CD4-positive, CD25-positive, alpha-beta regulatory T cell (primary cell): ENCODE measurements at places on chromosomes 7 and 10.

- no peak for DNase-seq
Measured at GRCh38 chr10:7551289-7551688, 115.5 kb downstream of the ITIH5 start.

DNA sequence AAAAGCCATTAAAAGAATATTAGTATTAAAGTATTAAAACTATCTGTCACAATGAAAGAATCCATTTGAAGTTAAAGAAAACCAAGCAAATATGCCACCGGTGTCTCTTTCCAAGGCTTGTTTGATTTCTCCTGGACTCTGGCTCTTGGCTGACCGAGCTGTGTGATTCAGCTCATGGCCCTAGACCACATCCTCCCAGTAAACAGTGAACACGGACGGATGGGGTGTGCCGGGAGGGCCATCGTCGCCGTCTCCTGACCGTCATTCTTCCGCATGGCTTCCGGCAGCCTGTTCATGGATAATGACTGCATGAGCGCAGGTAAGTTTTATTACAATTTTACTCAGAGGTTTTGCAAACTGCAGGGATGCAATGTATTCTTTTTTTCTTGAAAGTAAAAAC is 218.5 kb downstream of the DNAJB6 start:
- no peak for DNase-seq

DNA sequence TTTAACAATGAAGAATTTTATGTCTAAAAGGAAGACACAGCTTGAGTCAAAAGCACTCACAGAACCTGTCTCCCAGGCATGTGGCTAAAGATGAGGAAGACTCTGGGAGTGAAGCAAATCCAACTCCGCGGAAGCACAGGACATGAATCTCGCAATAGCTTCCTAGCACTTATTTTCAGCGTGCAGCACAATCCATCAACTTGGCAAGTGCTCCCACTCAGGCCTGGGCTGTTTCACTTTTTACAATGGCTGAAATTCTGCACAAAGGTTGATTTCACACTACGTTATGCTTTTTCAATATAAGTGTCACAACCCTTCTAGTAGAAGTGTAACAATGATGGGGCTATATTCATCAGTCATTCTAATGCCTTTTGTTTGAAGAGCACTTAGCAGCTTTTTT is 180.2 kb downstream of the XPNPEP1 start:
- DNase-seq = no peak

DNA sequence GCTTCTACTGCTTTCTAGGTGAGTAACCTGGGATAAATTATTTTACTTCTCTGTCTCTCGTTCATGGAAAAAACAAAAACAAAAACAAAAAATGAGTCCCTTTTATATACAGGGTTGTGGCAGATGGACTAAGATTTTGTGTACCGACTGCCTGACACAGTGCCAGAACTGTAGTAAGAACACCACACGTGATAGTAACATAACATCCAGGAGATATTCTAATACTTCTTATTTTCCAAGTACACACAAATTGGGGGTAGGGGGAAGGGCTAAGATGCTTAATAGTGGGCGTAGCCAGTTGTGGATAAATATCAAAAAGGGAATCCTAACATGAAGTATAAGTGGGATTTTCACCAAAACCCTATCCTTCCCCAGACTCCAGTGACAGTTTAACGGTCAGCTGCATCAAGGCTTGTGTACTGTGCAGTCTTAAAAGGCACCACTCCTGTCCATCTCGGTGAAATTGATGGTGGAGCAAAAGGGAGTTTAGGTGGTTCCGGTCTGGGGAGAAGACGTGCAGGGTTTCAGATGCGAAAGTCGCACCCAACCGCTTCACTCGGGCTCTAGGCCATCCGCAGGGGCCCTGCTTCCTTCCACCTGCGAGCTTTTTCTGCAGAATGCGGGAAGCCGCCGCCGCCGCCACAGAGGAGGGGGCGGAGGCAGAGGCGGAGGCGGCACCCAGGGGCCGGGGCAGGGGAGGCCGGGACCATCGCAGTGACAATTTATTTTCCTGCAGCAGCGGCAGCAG is at the start of gene STAMBPL1:
Gene STAMBPL1 (plus strand): TSS at position 712 of the 748 bp plus-strand sequence. CDS start 21,464 bp downstream, outside the sequence.
- peak; percentile 76 for DNase-seq

GRCh38 chr7:158410720-158411119 is 176.9 kb downstream of the PTPRN2 start:
- DNase-seq = no peak

- DNase-seq = no peak
Measured at GRCh38 chr7:43588477-43589132, 5.7 kb downstream of the STK17A start.

DNA sequence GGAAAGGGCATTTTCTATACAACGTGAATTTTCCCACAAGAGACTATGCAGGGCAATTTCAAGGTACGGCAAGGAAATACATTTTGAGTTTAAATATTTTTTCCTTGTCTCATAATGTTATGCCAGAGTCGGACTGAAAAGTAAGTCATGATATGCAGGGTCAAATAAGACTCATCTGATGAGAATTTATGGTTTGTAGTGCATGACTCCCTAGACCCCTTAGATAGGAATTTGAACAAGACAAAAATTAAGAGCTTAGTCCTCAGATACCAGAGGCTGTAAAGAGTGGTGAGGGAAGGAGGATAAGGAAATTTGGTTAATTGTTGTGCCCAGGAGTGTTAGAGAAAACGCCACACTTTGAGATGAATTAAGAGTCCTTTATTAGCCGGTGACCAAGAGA is 616.6 kb downstream of the XPNPEP1 start:
- no peak for DNase-seq

DNA sequence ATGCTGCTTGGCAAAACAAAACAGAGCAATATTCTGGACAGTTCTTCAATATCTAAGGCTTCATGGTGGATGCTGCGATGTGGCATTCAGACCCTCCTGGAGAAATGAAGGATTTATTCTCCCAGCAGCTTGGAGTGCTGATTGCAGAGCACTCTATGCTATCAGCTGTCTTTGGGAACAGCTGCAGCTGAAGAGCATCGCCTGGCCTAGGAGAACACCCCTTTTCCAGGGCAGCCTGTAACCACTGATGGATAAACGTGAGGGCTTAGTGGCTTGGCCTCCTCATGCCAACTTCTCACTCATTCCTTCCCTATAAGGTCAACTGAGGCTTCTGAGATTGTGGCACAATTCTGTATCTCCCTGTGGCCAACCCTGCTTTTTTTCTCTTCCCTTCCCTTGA is 638.1 kb upstream of the CNTNAP2 start:
- no peak for DNase-seq

- DNase-seq = no peak
Measured at GRCh38 chr7:5276611-5277010, 6.1 kb upstream of the SLC29A4 start.

DNA sequence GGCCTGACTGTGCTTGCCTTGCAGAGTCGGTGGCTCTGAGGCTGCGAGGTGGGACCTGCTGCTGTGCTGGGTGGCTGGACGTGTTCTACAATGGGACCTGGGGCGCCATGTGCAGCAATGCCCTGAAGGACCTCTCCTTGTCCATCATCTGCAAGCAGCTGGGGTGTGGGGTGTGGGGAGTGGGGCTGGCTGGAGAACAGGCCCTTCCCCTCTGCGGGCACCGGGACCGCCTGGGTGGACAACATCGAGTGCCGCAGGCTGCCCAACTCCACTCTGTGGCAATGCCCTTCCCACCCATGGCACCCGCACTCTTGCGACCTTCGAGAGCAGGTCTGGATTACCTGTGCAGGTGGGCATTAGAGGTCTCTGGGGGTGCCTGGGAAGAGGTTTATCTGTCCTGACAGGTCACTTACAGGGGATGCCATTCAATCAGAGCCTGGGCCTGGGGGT is 10.9 kb downstream of the SCART1 start:
- no peak for DNase-seq

DNA sequence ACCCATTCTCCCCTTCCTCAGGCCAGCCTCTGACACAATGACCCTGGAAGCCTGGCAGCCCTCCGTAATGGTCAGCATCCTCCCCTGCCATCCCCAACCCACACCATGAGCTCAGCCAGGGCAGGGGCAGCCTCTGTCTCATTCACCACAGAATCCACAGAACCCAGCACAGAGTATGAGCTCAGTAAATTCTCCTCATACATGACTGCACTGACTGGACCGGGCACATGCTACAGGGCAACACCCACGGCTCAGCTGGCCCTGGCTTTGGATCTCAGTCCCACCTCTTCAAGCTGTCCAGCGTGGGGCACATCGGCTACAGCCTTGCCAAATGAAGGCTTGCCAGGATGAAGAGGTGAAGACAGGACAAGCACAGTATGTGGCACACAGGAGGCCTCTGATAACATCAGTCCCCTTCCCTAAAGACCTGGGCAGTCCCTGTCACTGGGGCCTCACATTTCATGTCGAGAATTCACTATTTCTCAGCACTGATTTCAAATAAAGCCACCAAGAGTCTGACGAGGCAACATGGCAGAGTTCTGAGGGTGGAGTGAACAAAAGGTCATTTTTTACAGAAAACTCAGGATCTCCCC is 7.9 kb downstream of the GPRIN2 start:
- DNase-seq = no peak

GRCh38 chr10:37476285-37476684 is 350.9 kb downstream of the ANKRD30A start:
- DNase-seq = no peak

DNA sequence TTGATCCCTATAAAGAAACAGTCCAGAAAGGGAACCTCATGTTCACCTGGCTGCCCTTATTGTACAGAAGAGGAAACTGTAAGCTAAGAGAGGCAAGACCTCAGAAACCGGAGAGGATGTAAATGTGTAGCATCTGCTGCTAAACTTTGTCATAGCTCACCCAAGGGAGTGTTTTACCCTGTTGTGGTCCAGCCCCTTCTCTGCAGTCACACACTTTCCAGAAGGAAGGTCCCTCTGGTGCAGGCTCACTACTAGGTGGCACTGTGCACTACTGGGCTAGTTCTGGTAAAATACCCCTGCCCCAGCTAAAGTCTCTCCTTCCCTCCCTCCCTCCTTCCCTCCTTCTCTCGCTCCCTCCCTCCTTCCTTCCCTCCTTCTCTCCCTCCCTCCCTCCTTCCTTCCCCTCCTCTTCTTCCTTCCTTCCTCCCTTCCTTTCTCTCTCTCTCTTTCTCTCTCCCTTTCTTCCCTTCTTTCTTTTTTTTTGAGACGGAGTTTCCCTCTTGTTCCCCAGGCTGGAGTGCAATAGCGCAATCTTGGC is 42.5 kb upstream of the LCOR start:
- DNase-seq = no peak

DNA sequence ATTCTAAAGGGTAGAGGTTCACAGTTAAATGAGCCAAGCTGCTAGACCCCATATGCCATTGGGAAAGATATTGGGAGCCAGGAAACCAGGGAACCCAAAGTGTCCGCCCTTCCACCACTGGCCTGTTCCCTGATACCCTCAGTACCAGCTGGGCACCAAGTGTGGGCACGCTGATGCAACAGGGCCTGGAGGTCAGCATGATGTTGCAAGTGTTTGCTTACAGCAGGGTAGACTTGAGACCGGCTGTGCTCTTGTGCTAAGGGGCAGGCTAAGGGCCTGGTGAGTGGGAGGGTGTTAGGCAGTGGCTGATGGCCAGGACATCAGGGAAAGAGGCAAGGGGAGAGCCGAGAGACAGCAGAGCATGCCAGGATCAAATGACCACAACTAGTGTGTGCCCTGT is 21.0 kb upstream of the MYL7 start:
- DNase-seq = no peak

- DNase-seq = no peak
Measured at GRCh38 chr10:132536241-132536876, 1.2 kb upstream of the INPP5A start.

DNA sequence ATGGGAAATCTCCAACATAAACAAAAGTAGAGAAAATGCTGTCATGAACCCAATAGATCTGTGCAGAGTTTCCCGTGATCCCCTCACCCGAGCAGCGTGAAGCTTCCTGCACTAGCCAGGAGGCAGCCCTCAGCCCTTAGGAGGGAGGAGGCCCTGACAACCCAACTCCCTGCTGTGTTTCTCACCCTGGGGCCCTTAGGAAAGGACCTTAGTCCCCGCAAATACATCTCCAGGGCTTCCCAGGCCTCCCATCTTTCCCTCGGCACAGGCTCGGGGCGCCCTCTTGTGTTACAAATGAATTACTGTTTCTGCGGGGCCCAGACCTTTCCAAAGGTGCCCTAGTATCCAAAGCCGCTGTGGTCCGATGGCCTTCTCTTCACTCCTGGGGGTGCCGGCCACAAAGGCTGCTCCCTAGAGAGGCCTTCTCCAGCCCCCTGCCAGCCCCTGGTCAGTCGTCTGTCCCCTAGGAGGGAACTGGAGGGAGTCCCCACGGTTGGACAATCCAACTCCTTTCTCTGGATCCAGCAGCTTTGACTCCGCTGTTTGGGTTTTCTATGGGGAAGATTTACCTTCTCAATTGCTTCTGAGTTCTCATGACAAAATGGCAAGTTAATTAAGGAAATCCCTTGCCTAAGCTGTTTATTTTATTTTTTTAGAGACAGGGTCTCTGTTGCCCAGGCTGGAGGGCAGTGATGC is 49.9 kb upstream of the SH2B2 start:
- peak; percentile 53 for DNase-seq

GRCh38 chr7:144763291-144763690 is 72.6 kb downstream of the TPK1 start:
- no peak for DNase-seq

GRCh38 chr10:86655596-86655995 is 1.2 kb downstream of the OPN4 start:
- no peak for DNase-seq
